ENCODE measurements at places on chromosomes 3 and 15.
A peak's percentile ranks its signal among the peaks of the same experiment; 100 is the strongest.

DNA sequence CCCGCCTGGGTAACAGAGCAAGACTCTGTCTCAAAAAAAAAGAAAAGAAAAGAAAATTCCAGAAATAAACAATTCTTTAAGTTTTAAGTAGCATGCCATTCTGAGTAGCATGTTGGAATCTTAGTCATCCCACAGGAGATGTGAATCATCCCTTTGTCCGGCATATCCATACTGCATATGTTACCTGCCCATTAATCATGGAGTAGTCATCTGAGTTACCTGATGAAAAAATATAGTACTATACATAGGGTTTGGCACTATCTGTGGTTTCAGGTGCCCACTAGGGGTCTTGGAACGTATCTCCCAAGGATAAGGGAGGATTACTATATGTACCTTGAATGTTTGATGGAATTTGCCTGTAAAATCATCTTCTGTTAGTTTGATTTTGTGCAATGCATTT is 6.3 kb upstream of the CCR4 start:
- no peak for DNase-seq

DNA sequence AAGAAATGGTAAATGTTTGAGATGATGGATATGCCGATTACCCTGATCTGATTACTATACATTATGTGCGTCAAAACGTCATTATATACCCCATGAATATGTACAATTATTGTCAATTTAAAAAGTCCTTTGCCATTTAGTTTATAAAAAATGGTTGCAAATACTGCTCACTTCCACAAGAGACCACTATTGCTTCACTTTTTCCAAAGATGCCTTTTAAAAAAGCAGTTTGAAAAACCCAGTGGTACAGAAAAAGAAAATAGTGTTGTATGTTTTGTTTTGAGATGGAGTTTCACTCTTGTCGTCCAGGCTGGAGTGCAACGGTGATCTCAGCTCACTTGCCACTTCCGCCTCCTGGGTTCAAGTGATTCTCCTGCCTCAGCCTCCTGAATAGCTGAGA is 39.3 kb downstream of the EDEM1 start:
- peak; percentile 23 for DNase-seq

DNA sequence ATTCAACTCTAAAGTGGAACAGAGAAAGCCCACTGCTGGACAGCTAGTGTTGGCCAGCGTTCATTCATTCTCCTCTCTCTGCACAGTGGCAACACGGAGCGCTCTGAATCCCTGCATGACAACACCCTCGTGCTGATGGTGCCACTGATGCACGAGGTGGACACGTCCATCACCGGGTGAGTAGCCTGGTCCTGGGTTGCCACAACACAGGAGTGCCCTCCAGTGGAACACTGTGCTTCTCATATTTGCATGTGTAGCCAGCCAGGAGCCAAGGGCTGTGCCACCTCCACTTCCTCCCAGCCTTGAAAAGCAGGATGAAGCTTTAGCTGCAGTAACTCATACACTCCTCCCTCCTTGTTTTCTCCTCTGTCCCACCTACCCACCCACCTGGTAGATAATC is 120.0 kb upstream of the CTDSPL start:
- DNase-seq: no peak

GRCh38 chr15:23572844-23573243 is 7.4 kb downstream of the MKRN3 start:
- DNase-seq: no peak

DNA sequence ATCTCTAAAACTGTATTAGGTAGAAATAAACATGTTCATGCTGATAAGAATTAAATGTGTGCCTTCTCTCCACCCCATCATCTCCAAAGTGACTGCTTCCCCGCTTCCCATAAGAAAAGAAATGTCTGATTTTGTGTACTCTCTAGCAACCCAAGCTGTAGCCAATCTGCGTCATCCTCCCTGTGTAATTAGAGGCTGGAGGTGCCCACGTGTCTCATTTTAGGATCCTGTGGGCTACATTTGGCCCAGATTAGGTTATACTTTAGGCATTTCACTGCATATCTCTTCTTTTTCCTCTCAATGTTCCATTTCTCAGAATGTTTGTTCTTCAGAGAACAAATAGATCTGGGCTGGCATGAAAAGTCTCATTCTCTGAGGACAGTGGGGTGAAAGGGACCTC is 19.3 kb upstream of the ZNF148 start:
- no peak for DNase-seq

DNA sequence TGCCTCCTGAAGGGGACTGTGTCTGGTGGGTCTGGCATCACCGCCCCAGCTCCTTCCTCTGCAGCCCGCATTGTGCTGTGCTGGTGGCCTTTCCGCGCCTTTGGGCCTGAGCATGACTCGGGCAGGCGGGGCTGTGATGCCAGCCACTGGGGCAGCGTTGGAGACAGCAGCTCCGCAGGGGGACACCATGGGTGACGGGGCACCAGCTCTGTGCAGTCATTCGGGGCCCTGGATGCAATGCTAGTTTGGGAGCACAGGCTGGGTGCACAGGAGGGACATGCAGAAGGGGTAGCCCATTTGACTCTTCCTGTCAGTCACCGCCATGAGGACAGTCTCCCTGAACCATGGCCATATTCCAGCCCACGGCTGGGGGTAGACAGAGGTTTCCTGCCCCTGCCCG is 83.8 kb upstream of the SNRPA1 start:
- DNase-seq: no peak

- no peak for DNase-seq
These were observed 29.4 kb downstream of the PLAAT1 start for GRCh38 chr3:193270451-193270850.

DNA sequence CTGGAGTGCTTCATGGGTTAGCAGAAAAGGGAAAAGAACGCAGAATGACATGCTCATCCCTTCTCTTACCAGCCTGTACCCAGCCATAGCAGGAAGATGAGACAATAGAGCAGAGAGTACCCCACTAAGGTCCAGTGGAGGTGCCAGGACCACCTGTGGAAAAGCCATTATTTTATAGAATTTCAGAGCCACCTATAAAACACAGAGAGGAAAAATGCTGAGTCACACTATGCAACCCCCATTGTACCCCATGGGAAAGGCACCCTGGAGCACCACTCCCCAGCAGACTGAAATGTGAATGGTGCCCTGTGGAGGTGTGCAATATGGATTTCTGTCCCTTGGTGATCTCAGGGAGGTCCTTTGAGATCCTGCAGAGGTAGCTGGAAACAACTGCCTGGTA is 97.2 kb downstream of the HES1 start:
- DNase-seq: no peak

DNA sequence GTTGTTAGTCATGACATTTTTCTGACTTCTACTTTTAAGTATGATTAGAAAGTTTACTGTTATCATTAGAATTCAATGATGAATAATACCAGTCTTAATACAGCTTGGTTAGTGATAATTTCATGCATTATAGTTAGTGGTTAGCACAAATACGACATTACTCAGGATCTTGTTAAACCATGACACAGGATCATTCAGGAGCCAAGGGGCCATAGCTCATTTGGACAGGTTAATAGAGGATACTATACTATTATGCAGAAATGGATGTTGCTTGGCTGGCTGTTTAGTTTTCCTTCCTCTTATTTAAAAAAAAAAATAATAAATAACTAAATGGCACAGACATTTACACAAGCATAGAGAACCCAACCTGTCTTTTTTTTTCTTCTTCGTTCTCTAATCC is 55.5 kb downstream of the NSUN3 start:
- DNase-seq: no peak

- DNase-seq: no peak
These were observed 828 bp downstream of the U2SURP start for GRCh38 chr3:143002083-143002712.

DNA sequence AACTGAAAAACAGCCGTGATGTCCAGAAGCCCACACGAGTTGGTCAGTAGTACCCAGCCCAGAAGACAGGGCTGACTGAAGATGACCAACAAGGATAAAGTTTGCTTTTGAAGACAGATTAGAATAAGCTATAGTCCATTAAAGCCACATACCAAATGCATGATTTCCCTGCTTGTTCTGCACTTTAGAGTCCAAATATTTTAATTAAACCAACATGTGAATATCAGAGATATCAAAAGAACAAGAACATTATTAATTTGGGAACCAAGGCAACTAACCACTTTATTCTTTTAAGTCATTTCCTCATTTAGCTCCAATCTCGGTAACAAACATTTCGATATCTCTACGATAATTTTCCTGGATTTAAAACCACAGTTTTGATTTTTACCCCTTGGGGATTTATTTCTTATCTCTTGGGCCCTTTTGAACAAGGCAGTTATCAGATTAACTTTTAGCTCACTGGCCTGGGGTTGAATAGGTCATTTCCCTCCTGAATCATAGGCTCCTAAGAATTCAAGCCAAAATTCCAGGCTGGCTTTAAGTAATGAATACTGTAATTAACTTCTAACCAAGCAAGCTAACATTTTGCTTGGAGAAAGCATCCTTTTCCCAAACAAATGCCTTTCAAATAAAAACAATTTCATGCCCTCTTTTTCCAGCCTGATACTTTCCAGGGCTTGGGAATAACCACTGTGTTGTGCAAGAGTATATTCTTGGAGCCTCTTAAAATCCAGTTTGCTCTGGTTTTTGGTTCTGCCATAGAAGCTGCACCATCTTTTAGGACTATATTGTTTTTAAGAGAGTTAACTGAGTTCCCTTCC is 102.9 kb upstream of the NR2E3 start:
- no peak for DNase-seq

DNA sequence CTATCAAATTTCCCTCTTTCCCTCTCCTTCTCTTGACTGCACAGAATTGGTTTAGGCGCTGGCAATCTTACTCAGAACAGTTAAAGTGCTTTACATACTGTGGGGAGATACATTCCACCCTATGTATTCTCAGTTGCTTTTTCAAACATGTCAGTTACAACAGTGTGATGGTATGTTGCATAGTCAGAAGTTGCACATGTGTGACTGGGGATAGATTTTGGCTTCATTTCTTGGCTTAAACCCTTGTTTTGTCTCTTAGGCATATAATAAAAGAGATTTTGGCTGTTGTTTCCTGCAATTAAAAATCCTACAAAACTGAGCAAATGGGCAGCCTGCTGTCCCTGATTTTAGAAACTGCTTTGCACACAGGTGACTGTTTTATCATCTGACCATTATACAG is 86.7 kb downstream of the PIK3R4 start:
- DNase-seq: no peak

GRCh38 chr3:188211476-188211875 is 57.5 kb downstream of the LPP start:
- DNase-seq: no peak

DNA sequence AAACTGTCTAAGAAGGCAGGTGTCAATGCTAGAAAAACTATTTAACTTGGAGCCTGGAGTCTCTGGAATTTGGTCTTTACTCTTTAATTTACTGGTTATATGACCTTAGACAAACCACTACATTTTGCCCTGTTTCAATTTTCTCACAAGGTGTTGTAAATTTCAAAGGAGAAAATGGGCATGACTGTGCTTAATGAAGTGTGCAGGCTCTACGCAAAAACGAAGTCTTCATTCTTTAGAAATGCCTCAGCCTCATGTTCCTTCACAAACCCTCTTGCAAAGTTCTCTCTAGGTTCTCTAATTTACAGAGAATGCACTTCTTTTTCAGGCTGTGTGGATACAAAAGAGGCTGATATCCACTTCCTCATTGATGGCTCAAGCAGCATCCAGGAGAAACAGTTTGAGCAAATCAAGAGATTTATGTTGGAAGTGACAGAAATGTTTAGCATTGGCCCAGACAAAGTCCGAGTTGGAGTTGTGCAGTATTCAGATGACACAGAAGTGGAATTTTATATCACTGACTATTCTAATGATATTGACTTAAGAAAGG is 39.1 kb downstream of the COL6A5 start:
- no peak for DNase-seq

GRCh38 chr15:96166223-96167200 is 164.0 kb upstream of the NR2F2 start:
- DNase-seq: no peak

DNA sequence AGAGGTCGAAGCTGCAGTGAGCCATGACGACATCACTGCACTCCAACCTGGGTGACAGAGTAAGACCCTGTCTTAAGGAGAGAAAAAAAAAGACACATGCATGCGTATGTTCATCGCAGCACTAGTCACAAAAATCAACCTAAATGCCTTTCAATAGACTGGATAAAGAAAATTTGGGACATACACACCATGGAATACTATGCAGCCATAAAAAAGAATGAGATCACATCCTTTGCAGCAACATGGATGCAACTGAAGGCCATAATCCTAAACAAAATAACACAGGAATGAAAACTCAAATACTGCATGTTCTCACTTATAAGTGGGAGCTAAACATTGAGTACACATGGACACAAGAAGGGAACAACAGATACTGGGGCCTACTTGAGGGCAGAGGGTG is 53.1 kb downstream of the FSIP1 start:
- no peak for DNase-seq

DNA sequence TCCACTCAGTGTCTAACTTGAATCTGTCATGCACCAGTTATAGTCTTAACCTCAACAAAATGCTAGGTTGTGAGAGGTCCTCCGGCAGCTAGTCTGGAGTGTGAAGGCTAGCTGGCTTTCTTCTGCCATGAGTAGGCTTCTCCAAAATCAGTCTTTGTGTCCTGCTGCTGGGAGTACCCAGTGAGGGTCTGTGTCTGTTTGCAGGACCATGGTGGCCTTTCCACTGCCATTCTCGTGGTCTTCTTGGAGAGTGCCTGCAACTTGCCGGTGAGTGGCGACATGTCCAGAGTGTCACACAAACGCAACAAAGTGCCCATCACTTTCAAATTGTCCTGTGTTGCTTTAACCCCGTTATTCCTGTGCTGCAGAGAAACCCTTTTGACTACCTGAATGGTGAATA is 34.0 kb downstream of the ESYT3 start:
- DNase-seq: no peak

DNA sequence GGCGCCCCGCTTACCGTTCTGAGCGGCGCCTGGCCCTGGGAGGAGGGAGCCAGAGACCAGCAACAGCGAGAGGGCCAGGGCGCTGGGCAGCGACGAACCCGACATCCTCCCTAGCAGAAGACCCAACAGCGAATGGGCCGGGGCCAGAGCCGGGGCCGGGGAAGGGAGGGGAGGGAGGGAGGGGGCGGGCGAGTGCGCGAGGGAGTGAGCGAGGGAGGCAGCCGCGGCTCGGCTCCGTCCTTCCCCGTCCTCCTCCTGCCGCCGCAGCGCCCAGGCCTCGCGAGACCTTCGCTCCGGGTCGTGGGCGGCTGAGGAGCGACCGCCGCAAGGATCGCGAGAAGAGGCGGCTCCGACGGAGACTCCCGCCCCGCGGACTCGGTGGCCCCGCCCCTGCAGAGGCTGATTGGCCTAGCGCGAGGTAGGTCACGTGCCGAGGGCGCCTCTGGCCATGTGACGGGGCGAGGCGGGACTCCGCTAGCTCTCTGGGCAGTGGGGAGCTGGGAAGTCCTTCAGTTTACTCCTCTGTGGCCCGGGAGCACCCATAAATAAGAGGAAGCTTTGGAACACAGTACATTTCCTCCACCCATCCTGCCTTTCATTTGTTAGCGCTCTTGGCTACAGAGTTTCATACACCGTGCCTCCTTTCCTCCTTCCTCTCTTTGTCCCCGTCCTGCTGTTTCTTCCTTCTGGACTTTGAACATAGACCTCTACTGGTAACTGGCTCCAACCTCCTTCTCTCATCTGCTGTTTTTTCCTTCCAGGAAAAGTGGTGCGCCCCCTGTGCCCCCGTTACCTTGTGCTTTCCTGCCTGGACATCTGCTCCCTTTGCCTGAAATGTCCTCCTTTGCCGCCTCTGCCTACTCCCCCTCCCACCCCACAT is at the start of gene NPTN:
TSS of gene NPTN (minus strand) at position 279 of the 880 bp plus-strand sequence. CDS start at position 105, 174 bp downstream.
- peak; percentile 92 for DNase-seq
